Right atrium auricular region (tissue), 2 donors: ENCODE measurements at places on chromosomes 1 and 21. TPM values are rescaled to one million over a fixed set of nuclear protein-coding genes. Genes with fewer than 3 reads are reported as not detected.

SH2D5 gene
- total RNA-seq, result 0.63 TPM

- no peak for DNase-seq
These were observed 105.7 kb downstream of the ZNF281 start for GRCh38 chr1:200304171-200304570.

FCGR3B gene
- total RNA-seq, result 4.3 TPM

DNA sequence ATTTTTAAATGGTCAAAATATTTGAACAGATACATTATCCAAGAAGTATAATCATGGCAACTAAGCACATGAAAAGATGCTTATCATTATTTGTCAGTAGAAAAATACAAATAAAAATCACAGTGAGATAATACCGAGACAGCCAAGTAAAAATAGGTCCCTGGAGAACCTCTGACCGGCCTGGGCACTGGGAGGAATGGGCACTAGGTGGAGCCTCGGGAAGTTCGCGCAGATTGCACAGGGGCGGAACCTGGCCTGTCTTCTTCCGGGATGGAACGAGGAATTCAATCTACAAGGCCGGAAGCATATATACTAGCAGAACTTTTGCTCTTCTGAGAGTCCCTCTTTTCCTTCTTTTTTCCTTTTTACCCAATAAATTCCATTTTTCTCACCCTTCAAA, 148.5 kb upstream of the CHRM3 start:
- no peak for DNase-seq

- no peak for DNase-seq
These were observed 32.2 kb upstream of the MED18 start for GRCh38 chr1:28296401-28297261.

GRCh38 chr1:7991504-7992440, 30.3 kb downstream of the PARK7 start:
- DNase-seq, result no peak

NCAM2 gene
- total RNA-seq, result 1.8 TPM

CD1D gene
- total RNA-seq, result 0.48 TPM

GRCh38 chr1:236615399-236616148, 11.3 kb upstream of the HEATR1 start:
- DNase-seq, result no peak

- DNase-seq, result no peak
These were observed 190.1 kb downstream of the HIVEP3 start for GRCh38 chr1:41728403-41729202.

TENT5C gene
- 20.1 TPM for total RNA-seq

- no peak for DNase-seq
These were observed 399.2 kb downstream of the PTBP2 start for GRCh38 chr1:97120806-97121205.

DNA sequence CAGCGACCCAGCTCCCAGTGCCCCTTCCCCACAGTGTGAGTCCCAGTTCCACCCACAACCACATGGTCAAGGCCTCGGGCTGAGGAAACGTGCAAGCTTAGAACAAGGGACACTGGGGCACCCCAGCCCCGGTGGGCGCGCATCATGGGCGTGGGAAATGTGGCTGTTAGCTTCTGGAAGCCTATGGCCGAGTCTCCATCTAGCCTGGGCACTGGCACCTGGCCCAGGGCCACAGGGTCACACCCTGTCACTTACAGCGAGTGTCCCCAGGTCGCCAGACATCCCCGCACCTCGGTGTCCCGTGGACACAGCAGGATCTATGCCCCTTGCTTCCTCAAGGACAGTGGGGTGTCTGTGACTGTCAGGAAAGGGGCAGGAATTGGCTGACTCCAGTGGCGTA, 37.0 kb upstream of the COL6A1 start:
- DNase-seq, result no peak

GRCh38 chr21:34826836-34827235, 158.0 kb downstream of the CLIC6 start:
- no peak for DNase-seq

GRCh38 chr1:45531873-45532272, 10.2 kb upstream of the PRDX1 start:
- no peak for DNase-seq

RGS13 gene
- total RNA-seq, result not detected

- DNase-seq, result no peak
These were observed 60.6 kb upstream of the SEC16B start for GRCh38 chr1:178030467-178030866.

GRCh38 chr1:67580691-67581403, 104.2 kb upstream of the GADD45A start:
- no peak for DNase-seq

DNA sequence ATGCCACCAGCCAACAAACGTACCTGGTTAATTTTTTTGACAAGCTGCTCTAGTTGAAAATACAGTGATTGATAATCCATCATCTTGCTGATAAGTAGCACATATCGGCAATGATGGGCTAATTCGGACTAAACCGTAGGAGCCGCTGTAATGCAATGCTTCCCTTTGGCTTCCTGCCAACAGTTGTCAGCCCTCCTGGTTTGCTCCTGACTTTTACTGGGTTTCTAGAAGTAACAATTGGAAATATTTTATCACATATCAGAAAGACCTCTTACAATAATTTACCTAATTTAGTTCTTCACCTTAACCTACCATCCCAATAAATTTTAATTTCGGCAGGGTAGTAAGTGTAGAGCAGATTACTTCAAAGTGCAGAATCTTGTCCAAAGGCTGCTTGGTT, 148.5 kb downstream of the DHRS3 start:
- DNase-seq, result no peak

DNA sequence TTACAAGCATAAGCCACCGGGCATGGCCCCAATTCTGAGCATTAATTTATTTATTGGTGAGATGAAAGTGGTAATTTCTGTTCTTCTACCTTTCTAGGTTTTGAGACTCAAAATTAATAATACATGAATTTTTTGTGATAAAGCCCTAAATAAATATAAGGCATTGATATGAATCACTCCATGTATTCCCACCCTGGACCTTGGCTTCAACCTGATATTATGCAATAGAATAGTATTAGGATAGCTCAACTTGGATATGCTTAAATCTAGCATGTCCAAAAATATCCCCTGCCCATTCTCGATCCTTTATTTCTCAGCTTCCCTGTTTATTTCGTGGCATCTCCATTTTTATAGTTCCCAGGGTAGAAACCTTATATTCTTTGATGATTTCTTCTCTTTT, 2.5 kb downstream of the AGL start:
- no peak for DNase-seq

DNA sequence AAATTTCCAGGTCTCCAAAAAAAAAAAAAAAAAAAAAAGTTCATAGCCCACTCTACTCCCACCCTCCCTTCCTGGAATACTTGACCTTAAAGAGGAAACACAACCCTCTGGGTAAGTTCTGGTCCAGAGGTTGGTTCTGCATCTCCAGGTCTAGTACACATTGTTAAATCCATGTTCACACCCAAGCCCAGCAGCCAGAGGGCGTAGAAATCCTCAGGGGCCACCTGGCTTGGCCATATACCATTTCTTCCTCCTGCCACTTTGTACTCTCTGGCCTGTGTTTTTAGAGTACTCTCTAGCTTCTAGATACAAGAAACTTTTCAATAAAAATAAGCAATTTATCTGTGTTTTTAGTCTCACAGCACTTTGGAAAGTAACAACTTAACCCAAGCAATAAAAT, 89.3 kb downstream of the PHTF1 start:
- no peak for DNase-seq

DNA sequence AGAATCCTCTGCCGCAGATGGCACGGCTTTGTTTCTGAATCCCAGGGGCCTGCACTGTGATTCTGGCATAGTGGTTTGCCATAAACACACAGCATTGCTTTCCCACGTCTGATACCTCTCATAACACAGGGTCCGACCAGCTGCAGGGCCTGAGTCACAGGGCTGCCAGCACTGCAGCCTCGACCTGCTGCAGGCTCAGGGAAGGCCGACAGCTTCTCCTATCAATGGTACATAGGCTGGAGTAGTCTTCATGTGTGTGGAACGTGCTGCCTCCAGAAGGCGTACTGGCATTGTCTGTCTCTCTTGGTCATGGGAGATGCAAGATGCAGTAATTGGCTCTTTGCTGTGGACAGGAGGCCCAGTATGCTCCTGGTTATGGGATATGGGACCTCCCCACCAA, 53.5 kb upstream of the PDE9A start:
- no peak for DNase-seq

- no peak for DNase-seq
These were observed 640.9 kb downstream of the NPHP4 start for GRCh38 chr1:5351366-5351765.

DNA sequence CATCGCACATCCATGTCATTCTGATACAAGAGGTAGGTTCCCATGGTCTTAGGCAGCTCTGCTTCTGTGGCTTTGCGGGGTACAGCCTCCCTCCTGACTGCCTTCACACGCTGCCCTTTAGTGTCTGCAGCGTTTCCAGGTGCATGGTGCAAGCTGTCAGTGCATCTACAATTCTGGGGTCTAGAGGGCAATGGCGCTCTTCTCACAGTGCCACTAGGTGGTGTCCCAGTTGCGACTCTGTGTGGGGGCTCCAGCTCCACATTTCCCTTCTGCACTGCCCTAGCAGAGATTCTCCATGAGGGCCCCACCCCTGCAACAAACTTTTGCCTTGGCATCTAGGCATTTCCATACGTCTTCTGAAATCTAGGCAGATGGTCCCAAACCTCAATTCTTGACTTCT, 138.2 kb upstream of the BRINP3 start:
- DNase-seq, result no peak

DNA sequence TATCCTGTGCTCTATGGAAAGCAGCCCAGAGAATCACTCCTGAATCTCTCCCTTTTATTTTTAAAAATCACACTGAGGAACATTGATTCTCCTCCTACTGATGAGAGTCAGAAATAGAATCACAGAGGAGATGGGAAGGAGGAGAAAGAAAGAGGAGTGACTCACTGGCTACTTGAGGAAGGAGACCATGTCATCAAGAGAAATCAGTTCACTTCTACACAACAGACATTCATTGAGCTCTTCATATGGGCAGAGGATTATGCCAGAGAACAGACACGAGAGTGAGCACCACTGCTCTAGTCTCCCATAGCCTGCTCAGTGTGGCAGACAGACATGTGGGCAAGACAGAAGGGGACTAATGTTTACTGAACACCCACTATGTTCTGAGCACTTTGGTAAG, 44.2 kb downstream of the RAB3B start:
- DNase-seq, result no peak

DNA sequence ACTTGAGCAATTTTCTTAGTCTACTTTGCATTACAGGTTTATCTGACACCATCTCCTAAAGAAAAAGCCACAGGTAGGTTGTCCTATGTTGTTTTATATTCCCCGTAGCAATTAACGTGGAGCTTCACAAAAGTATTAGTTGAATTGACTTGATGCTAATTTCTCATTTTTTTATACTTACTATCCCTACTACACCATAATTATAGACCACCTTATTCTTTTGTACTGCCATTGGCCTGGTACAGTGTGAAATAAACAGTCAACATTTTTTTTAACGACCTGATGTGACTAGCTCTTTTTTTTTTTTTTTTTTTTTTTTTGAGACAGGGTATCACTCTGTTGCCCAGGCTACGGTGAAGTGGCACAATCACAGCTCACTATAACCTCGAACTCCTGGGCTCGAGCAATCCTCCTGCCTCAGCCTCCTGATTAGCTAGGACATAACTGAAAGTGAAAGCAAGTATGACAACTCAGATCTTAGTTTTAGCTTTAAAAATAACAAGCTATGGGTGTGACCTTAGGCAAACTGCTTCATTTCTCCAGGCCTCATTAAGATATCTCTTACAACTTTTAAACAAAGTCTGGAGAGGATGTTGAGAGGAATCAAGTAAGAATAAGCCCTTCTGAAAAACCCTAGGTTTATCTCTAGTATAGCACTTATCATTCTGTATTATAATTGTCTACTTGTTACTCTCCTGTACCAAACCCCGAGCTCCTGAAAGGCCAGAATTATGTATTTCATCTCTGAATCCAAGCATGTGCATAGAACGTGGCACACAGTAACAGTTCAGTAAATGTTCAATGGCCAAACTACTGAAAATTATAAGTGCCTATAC, 49.5 kb downstream of the LUZP1 start:
- no peak for DNase-seq

DNA sequence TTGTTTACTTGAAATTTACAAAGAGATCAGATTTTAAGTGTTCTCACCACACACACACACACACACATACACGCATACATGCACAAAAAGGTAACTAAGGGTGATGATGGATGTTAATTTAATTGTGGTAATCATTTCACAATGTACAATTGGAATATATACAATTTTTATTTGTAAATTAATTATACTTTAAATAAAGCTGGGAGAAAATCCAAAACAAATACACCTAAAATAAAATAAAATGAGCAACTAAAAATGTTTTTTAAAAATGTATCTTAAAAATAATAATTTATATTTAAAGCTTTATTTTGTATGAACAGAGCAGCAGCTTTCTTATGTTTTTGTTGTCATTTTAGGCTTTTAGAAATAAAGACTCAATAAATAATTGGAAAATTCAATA, 8.2 kb upstream of the INSL5 start:
- no peak for DNase-seq

TFAP2E gene
- total RNA-seq, result not detected

- no peak for DNase-seq
These were observed 13.5 kb downstream of the PANK4 start for GRCh38 chr1:2512862-2513421.

SCYL3 gene
- 6.4 TPM for total RNA-seq

DNA sequence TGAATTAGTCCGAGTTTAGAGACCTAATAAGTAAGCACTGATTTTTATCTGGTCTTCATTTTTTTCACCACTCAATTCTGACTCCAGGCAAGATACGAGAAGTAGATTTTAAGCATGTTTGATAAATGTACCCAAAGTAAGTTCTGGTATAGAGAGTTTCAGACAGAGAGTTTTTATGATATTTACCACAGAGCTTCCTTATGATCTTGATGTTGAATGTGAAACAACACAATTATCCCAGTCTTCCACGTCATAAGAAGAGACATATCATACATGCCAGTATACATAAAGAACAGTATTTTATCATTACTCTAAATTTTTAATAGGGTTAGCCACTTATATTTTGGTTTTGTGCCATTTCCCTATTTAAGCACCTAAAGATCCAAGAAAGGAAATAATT, 7.8 kb upstream of the NCMAP start:
- no peak for DNase-seq

- no peak for DNase-seq
These were observed 14.5 kb upstream of the CDCA8 start for GRCh38 chr1:37677808-37678207.

DNA sequence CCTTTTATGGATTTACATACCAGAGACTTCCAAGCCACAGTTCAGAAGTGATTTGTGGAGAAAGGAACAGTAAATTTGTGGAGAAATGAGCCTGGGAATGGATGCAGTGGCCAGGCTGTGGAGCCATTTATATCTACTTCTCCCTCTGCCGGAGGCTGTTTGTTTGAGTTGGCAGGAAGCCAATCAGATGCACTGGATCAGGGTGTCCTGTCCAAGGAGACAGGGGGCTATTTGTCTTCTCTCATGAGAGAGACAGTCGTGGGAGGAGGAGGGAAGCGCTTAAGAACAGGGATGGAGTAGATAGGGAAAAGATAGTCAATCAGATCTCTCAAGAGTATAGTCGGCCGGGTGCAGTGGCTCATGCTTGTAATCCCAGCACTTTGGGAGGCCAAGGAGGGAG, 2.8 kb upstream of the HAPLN2 start:
- DNase-seq, result no peak
